ENCODE measurements at places on chromosomes 1 and 21.
A peak's percentile ranks its signal among the peaks of the same experiment; 100 is the strongest.

DNA sequence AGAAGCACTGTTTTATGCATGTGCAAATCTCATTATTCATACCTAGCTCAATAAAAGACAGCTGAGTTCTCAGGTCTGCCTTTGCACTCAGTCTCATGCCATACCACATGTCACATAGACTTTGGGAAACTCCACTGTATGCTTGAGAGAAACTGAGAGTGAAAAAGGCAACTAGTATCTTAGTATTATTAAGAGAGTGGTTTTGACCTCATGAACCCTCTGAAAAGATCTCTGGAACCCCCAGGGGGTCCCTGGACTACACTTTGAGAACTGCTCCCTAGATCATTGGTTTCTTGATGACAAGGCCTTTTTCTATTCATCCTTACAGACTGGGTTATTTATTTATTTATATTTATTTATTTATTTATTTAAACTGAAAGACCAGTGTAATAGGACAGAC, 3.7 kb upstream of the RHEX start:
- no peak for DNase-seq

- DNase-seq: no peak
Measured at GRCh38 chr1:59779949-59780348, 34.8 kb upstream of the HOOK1 start.

- DNase-seq: no peak
Measured at GRCh38 chr1:23574265-23574754, 15.0 kb upstream of the ID3 start.

GRCh38 chr1:112925015-112925414, 31.0 kb downstream of the SLC16A1 start:
- DNase-seq: no peak

DNA sequence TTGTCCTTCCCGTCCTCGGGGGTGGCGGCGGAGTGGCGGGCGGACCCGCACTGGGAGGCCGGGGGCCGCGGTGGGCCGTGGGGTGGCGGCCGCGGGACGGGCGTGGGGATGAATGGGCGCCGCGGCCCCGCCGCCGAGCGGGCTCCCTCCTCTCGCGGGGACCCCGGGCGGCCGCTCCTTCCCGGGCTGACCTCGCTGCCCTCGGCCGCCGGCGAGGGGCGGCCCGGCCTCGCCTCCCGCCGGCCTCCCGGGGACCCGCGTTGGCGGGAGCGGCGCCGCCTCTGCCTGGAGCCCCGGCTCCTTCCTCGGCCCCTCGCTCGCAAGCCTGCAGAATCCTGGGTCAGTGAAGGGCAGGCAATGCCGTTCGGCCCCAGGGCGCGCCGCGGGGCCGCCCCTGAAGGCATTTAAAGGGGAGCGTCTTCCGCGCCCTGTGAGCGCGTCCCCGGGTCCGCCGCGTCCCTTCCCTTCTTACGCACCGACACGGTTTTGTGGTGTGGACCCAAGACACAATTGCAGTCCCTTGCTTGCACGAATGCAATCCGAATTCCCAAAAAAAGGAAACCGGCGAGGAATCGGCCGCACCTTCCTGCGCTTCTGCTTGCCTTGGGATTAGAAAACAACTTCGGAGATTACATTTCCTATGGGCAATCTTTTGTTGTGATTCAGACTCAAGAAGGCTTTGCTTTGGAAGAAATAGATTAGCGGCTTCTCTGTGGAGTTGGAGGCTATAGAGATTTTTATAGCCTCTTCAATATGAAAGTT, 776 bp downstream of the ITSN1 start:
- DNase-seq: no peak

- no peak for DNase-seq
Measured at GRCh38 chr1:109131800-109132199, 17.9 kb downstream of the ELAPOR1 start.

DNA sequence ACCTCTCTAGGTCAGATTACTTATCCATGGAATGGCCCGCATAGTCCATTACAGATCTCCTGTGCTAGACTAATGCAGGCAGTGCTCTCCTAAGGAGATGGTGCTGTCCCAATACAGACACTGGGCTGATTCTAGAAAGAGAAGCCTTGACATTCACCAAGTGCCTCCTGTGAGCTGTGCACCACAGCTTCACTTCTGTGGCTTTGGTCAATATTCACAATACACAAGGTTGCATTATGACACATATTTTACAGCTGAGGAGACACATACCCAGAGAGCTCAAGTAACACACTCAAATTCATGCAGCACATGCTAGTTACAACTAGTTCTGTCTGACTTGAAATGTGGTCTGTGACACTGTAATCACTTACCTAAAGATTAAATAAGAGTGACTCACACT, 59.4 kb upstream of the LRRC8B start:
- peak; percentile 50 for DNase-seq

DNA sequence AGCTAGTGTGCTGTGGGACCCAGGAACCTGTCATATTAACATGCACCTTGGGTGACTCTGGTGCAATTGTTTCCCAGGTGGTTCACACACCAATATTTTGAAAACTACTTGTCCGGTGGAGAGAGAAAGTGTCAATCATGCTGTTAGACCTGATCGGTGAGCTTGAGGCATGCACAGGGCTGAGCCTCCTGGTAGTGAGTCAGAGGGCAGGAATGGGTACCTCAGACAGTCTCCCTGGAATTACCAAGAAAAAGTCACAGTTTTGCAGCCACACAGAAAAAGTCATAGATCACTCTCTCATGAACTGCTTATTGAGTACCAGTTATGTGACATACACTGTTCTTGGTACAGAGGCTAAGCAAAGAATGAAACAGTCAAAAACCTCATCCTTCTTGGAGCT, 140.1 kb upstream of the NFIA start:
- DNase-seq: no peak

DNA sequence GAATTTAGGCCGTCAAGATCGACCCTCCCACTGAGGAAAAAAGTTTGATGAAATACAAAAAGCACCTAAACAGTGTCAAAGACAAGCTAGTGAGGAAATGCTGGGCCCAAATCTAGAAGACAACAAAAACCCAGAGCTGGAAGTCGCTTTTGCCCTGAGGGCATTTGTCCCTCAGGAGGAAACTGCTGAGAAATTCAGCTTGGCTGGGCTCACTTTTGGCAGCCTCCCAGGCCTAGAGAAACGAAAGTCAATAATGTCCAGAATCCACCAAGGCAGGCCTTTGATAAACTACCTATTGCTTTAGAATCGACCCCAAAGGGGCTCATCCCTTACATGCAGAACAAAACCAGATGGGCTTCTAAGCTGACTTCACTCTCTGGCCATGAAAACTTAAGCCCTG, 38.9 kb downstream of the SYT2 start:
- DNase-seq: no peak

- no peak for DNase-seq
Measured at GRCh38 chr1:57311411-57311810, 112.4 kb downstream of the DAB1 start.

DNA sequence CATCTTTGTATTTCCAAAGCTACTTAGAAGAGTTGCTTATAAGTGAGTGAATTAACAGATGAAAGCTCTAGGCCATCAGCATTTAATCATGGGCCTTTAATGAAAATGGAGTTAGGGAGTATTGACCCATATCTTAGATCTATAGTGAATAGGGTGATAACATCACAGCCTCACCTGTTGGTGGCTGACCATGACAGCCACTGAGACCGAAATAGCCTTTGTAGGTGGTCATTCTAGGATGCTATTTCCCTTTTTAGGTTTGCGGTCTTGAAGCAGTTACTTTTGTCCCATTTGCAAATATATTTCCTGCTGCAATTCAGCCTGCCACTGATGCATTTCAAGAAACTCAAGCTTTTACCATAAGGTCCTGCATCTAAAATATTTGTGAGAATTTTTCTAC, 410.1 kb upstream of the LYPLAL1 start:
- DNase-seq: no peak

DNA sequence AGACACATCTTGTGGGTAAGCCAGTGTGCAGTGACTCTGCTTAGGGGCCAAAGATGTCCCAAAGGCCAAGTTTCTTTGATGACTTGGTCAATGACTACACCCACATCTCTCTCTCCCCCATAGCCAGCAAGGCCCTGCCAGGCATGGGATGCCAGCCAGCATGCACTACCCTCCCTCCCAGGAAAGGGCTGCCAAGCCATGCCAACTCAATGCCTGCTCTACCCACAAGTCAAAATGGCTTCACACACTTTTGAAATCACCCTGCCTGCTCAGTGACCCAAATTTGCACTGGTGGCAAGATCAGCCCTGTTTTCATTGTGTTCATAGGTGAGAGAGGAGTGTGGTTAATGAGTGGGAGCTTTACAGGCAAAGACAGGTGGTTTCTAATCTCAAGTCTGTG, 112.5 kb downstream of the MATN1 start:
- DNase-seq: no peak
